ENCODE measurements at places on chromosomes 16 and 17.

GRCh38 chr17:57696050-57696449 lies 49.0 kb downstream of the CCDC182 start:
- ATAC-seq = no peak
- H3K27me3 ChIP-seq = no peaks in the 10 kb centered on the region
- H3K4me1 ChIP-seq = peaks cover 11% of the 10 kb centered on the region
- H3K4me3 ChIP-seq = no peak overlapping the region
- H3K27ac ChIP-seq = no peak overlapping the region
- no peaks in the 10 kb centered on the region for H3K36me3 ChIP-seq

DNA sequence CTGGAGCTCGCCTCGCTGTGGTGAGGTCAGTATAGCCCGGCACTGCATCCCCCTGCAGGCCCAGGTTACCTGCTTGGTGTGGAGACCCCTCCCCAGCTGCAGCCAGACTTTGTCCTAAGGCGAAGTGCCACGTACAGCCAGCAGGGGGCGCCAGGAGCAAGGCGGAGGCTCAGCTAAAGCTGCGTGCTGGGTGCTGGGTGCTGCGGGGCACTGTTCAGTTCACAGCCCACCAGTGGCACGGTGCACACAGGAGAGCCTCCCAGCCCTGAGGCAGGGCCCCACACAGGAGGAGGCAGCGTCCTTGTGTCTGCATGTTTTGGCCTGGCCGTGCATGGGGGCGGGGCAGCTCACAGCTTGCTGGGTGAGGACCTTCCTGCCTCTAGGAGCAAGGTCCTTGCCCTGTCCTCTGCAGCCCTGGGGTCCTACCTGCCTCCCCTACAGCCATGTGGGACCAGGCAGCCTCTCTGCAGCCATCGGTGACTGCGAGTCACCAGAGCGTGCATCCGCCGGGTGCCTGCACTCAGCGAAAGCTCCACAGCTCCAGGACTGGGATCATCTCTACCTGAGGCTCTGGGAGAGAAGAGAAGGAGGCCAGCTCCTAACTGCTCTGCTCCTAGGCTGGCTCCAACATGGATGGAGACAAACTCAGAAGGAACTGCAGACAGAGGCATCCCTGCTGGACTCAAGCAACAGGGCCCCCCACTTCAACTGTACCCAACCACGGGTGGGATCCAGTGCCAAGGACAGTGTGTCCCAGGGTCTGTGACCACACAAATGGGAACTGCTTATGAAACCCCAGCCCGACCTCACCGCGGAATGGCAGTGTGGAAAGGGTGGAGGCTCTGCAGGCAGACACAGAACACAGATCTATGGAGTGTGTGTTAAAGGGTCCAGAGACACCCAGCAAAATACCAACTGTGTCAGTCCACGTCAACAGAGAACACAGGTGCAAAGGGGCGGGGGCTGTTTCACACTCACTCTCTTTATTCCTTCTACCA lies 19.0 kb downstream of the SLC7A5 start:
- H3K27me3 ChIP-seq = no peaks in the 10 kb centered on the region
- peak; percentile 51 for ATAC-seq
- peaks cover 100% of the 10 kb centered on the region for H3K36me3 ChIP-seq
- no peak overlapping the region for H3K4me3 ChIP-seq

DNA sequence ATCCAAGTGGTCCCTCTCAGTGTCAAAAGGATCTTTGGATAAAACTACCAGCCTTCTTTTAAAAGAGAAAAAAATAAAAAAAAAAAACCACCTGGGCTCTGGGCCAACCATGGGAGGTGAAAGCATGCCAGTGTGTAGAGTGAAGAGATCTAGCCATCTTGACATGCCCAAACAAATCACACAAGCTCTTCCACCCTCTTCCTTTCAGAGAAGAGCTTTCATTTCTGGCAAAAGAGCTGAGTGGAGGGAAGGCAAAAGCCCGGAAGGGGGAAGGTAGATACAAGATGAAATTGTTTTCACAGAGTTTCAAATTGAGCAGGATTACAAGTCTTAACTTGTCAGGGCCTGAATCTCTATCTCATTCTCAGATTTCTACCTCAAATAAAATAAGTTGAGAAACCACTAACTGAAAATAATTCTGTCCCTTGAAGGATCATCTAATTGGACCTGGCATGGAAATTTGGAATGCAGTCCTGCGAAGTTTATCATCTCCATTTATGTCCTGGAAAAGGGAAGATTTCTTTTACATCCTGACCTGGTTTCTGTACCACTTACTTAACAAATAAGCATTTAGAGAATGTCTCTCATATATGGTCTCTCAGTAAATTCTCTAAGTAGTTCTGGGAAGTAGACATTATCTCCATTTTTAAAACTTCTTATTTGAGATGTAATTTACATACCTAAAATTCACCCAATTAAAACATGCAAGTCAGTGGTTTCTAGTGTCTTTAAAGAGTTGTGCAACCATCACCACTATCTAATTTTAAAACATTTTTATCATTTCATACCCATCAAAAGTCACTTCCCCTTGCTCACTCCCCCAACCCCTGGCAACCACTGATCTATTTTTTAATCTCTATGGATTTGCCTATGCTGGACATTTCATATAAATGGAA lies 93.7 kb downstream of the TANGO6 start:
- H3K27ac ChIP-seq = peak overlapping the region; percentile 43
- no peak for ATAC-seq
- H3K27me3 ChIP-seq = no peaks in the 10 kb centered on the region
- peaks cover 53% of the 10 kb centered on the region for H3K36me3 ChIP-seq

DNA sequence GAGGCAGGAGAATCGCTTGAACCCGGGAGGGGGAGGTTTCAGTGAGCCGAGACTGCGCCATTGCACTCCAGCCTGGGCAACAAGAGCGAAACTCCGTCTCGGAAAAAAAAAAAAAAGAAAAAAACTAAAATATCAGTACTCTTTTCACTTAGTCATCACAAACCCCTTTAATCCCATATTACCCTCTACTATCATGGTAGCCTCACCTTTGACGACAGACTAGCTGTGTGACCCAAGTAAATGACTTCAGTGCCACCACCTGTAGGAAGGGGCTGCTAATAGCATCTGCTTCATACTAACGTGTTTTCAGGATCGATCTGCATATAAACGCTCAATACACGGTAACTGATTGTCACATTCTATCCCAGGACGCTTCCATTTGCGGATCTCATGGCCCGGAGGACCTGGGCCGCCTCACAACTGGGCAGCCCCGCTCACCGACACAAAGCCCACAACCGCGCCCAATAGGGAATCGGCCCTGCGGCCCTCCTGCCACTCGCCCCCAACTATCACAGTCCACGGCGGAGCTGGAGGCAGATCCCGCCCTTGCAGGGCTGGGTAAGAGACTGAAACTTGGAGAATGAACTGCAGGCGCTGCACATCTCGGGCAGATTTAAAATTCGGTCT lies 1.1 kb upstream of the ZNF263 start:
- H3K27ac ChIP-seq = peak overlapping the region; percentile 97
- H3K27me3 ChIP-seq = no peaks in the 10 kb centered on the region
- peak; percentile 43 for ATAC-seq

DNA sequence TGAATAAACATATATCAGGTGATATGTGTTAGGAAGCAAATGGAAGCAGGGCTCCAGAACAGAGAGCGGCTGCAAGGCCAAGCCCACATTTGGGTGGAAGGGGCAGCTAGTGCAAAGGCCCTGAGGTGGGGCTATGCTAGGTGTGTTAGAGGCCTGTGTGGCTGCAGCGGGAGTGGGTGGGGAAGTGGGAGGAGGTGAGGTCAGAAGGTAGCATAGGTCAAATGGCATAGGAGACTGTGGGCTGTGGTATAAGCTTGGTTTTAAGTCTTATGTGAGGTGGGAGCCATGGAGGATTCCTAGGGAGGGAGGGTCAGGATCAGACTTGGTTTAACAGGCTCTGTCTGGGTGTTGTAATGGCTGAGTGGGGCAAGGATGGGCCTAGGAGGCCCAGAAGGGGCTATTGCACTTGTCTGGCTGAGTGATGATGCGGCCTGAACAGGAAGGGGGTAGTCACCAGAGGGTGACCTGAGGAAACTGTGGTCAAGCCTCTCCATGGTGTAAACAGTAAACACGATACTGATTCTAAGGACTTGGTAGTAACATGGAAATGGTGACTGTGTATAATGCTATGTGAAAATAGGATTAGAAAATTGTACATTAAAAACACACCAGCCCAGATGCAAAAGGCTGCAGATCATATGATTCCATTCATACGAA lies 31.1 kb downstream of the RAI1 start:
- H3K36me3 ChIP-seq = no peaks in the 10 kb centered on the region
- H3K27me3 ChIP-seq = no peaks in the 10 kb centered on the region
- H3K4me3 ChIP-seq = no peak overlapping the region

GRCh38 chr17:78852709-78853121 lies 12.1 kb upstream of the USP36 start:
- no peak for ATAC-seq
- H3K36me3 ChIP-seq = no peaks in the 10 kb centered on the region
- H3K27me3 ChIP-seq = no peaks in the 10 kb centered on the region
- no peak overlapping the region for H3K4me3 ChIP-seq
- H3K4me1 ChIP-seq = no peaks in the 10 kb centered on the region

- no peaks in the 10 kb centered on the region for H3K27me3 ChIP-seq
- peaks cover 32% of the 10 kb centered on the region for H3K36me3 ChIP-seq
- H3K4me1 ChIP-seq = peaks cover 17% of the 10 kb centered on the region
- peak overlapping the region; percentile 97 for H3K27ac ChIP-seq
These were observed 9.2 kb upstream of the GLIS2 start for GRCh38 chr16:4306470-4307214.

- peak; percentile 82 for ATAC-seq
- peaks cover 75% of the 10 kb centered on the region for H3K36me3 ChIP-seq
- H3K27me3 ChIP-seq = no peaks in the 10 kb centered on the region
- peaks cover 46% of the 10 kb centered on the region for H3K4me1 ChIP-seq
These were observed 43.6 kb downstream of the SMG6 start for GRCh38 chr17:2259769-2260536.

DNA sequence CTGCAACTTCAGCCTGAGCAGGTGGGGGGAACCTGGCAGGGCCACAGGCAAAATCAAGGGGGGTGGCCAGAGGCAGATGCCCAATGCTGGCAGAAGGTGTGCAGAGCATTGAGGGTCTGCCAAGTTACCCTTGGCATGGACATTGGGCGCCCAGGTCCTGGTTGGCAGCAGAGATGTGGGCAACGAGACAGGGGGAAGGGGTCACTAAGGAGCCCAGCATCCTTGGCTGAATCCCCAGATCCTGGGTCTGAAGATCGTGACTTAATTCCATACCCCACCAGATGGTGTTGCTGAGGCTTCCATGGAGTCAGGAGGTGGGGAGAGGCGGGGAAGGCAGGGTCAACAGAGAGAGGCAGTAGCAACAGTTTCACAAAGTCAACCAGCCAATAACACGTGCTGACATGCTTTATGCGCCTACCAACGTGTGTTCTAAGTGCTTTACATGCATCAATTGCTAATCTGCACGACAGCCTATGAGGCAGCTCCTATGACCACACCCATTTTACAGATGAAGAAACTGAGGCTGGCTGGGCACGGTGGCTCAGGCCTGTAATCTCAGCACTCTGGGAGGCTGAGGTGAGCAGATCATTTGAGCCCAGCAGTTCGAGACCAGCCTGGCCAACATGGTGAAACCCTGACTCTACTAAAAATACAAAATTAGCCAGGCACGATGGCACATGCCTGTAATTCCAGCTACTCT lies 83.3 kb downstream of the GSG1L start:
- H3K36me3 ChIP-seq = no peaks in the 10 kb centered on the region
- no peak overlapping the region for H3K27ac ChIP-seq
- no peaks in the 10 kb centered on the region for H3K4me1 ChIP-seq
- H3K27me3 ChIP-seq = peaks cover 9% of the 10 kb centered on the region

- no peaks in the 10 kb centered on the region for H3K27me3 ChIP-seq
- H3K4me1 ChIP-seq = no peaks in the 10 kb centered on the region
- no peak overlapping the region for H3K27ac ChIP-seq
- no peaks in the 10 kb centered on the region for H3K36me3 ChIP-seq
These were observed 52.3 kb downstream of the TOX3 start for GRCh38 chr16:52494621-52495020.

GRCh38 chr16:88353232-88353631 lies 29.5 kb upstream of the ZNF469 start:
- no peaks in the 10 kb centered on the region for H3K36me3 ChIP-seq
- H3K27me3 ChIP-seq = no peaks in the 10 kb centered on the region
- no peak overlapping the region for H3K4me3 ChIP-seq
- no peaks in the 10 kb centered on the region for H3K4me1 ChIP-seq

DNA sequence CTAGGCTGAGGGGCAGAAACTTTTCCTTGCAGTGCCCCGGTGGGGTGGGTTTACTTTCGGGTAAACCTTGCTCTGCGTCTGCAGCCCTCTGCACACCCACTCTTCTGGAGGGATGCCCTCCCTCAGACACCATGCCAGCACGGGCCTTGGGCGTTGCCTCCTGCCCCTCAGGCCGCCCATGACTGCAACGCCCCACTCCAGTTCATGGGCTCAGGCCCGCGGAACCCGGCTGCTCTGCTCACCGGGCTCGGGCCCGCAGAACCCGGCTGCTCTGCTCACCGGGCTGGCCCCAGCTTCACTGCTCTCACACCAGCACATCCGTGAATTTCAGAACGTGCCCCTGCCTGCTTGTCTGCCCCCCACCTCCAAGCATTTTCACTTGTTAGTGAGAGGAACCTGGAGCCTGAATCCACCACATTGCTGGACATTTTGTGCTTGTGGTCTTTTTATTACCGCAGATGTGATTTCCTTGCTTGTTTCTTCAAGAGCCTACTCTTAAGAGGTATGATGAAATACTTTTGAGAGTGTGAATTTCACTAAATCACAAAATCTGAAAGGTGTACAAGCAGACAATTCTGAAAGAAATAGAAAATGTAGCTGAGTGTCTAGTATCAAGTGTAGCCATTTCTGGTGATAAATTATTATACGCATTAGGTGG lies 130.9 kb downstream of the RPTOR start:
- H3K4me1 ChIP-seq = peaks cover 46% of the 10 kb centered on the region
- peaks cover 10% of the 10 kb centered on the region for H3K36me3 ChIP-seq
- H3K27me3 ChIP-seq = no peaks in the 10 kb centered on the region
- peak overlapping the region; percentile 66 for H3K4me3 ChIP-seq
- peak overlapping the region; percentile 87 for H3K27ac ChIP-seq
- no peak for ATAC-seq

DNA sequence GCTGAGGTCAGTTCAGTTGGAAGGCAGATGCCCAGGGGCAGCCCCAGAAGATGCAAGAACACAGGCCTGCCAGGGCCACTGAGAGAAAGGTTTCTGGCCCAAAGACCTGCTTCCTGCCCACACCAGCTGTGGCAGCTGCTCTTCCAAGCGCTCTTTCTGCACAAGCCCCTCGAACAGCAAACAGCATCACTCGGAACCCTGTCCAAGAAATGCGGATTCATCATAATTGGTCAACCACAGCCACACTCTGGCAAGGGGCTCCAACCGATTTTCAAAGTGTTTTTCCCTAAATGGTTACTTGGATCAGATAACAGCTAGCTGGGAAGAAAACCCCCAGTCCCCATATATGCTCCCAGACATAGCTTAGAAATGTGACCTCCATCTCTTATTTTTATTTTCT lies 71.1 kb upstream of the DNAH17 start:
- no peaks in the 10 kb centered on the region for H3K36me3 ChIP-seq
- H3K4me3 ChIP-seq = no peak overlapping the region
- H3K4me1 ChIP-seq = peaks cover 7% of the 10 kb centered on the region
- no peaks in the 10 kb centered on the region for H3K27me3 ChIP-seq

GRCh38 chr16:86346034-86346433 lies 164.3 kb upstream of the FOXF1 start:
- H3K4me1 ChIP-seq = no peaks in the 10 kb centered on the region
- ATAC-seq = no peak
- no peaks in the 10 kb centered on the region for H3K36me3 ChIP-seq
- H3K27me3 ChIP-seq = peaks cover 47% of the 10 kb centered on the region

- H3K4me3 ChIP-seq = no peak overlapping the region
- peak; percentile 78 for ATAC-seq
- no peak overlapping the region for H3K27ac ChIP-seq
- H3K27me3 ChIP-seq = peaks cover 23% of the 10 kb centered on the region
- H3K4me1 ChIP-seq = peaks cover 4% of the 10 kb centered on the region
- no peaks in the 10 kb centered on the region for H3K36me3 ChIP-seq
These were observed 29.1 kb upstream of the ITGA3 start for GRCh38 chr17:50026837-50027171.

- no peaks in the 10 kb centered on the region for H3K27me3 ChIP-seq
- peaks cover 3% of the 10 kb centered on the region for H3K36me3 ChIP-seq
- no peak for ATAC-seq
- H3K4me1 ChIP-seq = peaks cover 12% of the 10 kb centered on the region
These were observed 5.9 kb downstream of the SLC16A5 start for GRCh38 chr17:75093548-75094158.

Data from activated T-helper 17 cell treated with anti-CD3 and anti-CD28 coated beads, Interleukin-2, amount 50 U/mL, for 72 hours (primary cell).